Frontal cortex (tissue), 4 donors: ENCODE measurements at places on chromosomes 7 and 10.

GRCh38 chr7:115289971-115290370 lies 368.1 kb downstream of the MDFIC start:
- DNase-seq: no peak

DNA sequence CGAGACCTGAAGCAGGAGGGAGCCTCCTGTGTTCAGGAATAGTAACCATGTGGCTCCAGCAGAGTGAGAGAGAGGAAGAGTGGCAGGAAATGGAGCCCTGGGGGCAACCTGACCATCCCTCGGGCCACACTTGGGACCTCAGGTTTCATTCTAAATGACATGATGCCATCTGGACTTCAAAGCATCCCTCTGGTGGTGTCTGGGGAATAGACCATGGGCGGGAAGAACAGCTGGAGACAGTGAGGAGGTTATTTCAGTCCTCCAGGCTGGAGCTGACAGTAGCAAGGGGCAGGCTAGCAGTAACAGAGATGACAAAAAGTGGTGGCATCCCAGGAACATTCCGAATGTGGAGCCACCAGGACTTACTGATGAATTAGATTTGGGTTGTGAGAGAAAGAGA lies 44.8 kb downstream of the AKR1B1 start:
- no peak for DNase-seq

GRCh38 chr7:129950191-129950932 lies 2.4 kb downstream of the UBE2H start:
- no peak for DNase-seq

GRCh38 chr10:121324678-121325213 lies 273.5 kb downstream of the FGFR2 start:
- DNase-seq: no peak

- DNase-seq: no peak
Observed at GRCh38 chr7:26684447-26684846, 179.9 kb downstream of the SKAP2 start.

- DNase-seq: no peak
Observed at GRCh38 chr10:52674474-52674873, 98.1 kb downstream of the MBL2 start.

DNA sequence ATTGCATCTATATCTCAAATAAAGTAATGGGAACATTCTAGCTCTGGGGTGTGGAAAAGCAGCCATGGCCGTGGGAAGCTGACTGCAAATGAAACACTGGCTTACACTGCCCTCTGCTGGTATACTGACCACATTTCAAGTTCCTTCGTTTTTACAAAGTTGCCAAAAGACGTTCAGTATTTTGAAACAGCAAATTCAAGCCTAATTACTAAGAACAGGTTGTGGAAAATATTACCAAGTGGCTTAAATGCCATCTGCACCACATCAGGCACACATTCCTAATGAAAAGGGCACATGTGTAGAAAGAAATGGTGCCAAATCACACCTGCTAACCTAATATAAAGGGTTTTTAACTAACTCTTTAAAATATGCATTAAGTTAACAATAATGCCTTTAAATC lies 83.9 kb downstream of the JAZF1 start:
- DNase-seq: peak; percentile 67

DNA sequence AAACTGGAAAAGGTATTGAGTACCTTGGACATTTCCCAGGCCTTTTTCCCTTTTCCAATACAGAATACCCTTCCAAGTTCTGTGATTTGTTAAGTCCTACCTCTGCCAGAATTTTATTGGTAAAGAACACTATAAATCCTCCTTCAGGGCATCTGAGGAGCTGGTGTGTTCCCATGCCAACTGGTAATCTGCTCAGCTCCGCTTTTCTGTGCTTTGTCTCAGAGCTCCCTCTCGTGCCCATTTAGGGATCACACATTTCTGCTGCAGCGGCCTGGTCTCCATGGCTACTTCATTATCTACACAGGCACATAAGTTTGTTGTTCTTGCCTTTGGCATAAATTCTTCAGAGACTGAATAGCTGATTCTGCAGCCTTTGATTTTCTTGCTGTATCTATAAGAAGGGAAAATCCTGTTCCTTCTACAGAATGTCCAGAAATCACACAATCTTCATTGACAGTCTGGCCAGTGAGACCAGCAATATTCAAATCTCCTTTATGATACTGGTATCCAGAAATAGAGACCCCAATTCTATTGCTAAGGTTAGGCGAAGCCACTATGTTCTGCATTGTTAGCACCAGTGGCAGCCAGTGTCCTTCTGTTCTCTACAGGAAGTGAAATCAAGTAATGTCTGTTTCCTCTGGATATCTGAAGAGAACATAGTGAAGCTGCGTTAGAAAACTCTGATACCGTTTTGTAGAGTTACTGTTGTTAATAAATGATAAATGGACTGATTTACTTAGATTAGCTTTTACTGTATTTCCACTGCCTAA lies 51.9 kb downstream of the DENND11 start:
- DNase-seq: peak; percentile 63

DNA sequence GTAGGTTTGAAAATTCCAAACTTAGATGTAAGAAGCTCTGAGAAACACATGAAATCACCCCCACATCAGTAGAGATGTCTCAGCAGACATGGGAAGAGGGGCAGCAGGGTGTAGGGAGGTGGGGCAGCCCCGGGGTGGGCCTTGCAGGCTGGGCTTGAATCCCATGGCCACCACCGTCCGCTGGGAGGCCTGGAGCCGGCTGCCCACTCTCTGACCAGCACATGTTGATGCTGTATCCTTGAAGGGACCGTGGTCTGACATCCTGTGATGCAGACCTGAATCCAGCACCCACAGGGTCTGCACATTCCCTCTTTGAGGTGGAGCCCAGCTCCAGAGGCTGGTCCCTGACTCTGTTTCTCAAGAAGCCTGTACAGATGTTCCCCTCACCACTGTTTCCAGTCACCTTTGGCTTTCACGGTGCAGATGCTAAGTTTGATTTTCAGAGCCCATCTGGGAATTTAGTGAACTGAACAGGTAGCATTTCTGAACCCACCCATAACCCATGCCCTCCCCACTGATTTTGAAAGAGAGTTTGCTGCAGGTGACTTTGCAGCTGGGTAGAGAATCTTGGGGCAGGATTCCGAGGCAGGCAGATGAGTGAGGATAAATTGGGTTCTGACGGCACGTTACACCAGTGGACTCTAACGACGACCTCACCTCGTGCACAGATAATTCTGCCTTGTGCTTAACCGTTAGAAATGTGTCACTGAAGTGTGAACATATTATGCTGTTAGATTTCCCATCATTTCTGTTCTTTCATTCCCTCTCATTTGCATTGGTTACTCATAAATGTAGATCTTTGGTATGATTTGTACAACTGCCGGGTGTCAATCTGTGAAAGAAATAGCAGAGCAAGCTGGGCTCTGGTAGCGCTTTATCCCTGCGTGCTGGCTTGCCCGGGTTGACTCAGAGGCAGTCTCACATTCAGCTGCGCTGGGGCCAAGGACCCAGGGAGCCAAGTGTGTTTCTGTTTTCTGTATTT lies 45.7 kb downstream of the IKZF1 start:
- DNase-seq: no peak

DNA sequence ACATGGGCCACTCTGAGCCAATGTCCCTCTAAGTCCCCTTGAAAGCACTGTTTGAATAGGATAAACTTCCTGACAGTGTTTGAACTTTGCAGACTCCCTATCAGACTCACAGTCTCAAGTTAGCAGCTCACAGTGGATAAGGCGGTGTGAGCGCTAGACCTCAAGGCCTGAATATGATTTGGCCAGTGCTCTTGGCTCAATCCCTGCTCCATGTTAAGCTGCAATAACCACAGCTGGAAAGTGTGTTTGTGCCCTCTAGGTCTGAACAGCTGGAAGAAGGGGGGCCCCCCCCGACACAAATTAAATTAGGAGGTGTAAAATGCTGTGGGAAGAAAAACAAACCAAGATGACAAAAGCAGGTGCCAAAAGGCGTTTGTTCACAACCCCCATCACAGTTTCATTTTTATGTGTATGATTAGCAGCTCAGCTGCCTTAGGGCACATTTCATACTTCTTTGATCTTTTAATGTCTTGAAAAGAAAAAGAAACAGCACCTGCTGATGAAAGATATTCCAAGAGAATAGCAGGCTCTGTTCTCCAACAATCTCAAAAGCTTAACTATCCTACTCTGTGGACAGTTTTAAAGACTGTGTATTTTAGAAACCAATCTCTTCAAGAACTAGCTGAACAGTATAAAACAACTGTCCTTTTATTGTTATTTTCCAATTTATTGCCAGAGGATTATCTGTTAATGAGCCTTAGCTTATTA lies 167.6 kb downstream of the SNX13 start:
- no peak for DNase-seq

- no peak for DNase-seq
Observed at GRCh38 chr7:117963264-117964197, 90.3 kb upstream of the CTTNBP2 start.

DNA sequence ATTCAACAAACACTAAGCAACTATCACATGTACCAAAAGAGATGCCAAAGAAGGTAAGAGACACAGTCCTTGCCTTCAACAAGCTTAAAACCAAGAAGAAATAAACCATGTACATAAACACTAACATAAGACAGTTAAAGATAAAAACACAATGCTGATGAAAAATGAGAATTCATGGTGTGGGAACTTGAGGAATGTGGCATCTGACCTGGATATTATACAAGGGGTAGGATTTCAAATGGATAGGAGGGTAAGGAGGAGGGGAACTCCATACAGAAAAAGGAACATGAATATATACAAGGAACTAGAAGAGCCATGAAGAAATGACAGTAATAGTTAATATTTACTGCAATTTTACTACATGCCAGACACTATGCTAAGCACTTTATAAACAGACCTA lies 11.0 kb downstream of the HIBADH start:
- no peak for DNase-seq

DNA sequence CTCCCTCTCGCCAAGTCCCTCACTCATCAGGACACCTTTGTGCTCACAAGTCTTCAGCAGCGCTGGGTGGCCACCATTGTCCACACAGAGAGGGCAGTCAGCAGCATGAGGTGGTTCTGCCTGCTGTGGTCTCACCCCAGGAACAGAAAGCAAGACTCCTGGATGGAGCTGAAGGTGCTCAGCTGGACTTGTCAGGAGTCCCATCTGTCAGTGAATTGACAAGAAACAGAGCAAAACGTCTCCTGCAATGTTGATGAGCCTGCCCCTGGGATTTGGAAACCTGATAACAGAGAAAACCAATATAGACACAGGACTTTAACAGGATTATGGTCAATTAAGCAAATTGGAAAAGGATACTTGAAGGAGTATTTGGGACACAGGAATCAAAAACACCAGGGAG lies 122.2 kb upstream of the PRSS58 start:
- no peak for DNase-seq

DNA sequence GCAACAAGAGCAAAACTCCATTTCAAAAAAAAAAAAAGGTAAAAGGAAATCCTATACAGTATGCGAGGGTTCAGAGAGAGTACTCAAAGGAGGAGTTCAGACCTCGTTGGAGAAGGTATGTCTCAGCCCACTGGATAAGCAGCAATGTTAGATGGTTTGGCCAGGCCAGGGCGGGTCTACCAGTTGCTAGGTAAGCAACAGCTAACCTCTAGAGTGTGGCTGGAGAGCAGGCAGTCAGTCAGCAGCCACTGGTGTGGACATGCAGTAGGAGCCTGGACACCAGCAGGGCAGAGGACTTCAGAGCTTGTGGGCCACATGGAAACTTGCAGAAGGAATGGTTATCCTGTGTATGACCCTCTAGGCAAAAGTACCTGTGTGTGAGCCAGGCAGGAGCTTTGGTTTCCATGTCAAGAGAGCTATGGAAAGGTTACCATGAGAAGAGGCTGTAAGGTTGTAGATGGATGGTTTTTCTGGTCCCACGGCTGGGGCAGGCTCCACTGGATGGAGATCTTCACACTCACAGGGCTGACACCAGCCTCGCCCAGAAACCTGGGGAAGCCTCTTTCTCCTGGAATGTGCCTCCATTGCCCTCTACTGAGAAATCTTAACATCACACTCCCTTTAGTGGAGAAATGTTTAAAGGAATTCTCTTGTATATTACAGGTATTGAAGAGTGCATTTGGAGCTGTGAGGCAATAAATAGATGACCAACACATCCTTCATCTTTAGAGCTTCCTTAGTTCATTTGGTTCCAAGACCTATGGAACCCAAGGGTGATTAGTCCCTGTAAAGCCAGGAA lies 63.6 kb downstream of the CCDC186 start:
- no peak for DNase-seq

DNA sequence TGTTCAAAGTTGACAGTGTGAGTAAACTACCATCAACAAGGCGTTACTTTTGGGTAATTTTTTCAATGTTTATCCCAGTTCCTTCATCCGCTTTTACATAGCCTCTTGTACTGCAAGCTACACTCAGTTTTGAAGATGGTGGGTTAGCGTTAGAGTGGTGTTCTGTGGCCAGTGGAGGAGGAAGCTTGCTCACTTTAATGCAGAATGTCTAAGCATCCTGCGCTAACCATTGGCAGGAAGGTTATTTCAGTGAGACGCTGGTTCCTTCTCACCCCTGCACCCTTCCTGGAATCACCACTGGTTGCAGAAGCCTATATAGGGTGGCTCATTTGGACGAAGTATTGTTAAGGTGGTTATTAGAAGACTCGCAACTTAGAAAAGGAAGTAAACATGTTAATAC lies 159.1 kb downstream of the CELF2 start:
- no peak for DNase-seq

GRCh38 chr7:143426479-143427142 lies 16.6 kb upstream of the TAS2R60 start:
- no peak for DNase-seq

DNA sequence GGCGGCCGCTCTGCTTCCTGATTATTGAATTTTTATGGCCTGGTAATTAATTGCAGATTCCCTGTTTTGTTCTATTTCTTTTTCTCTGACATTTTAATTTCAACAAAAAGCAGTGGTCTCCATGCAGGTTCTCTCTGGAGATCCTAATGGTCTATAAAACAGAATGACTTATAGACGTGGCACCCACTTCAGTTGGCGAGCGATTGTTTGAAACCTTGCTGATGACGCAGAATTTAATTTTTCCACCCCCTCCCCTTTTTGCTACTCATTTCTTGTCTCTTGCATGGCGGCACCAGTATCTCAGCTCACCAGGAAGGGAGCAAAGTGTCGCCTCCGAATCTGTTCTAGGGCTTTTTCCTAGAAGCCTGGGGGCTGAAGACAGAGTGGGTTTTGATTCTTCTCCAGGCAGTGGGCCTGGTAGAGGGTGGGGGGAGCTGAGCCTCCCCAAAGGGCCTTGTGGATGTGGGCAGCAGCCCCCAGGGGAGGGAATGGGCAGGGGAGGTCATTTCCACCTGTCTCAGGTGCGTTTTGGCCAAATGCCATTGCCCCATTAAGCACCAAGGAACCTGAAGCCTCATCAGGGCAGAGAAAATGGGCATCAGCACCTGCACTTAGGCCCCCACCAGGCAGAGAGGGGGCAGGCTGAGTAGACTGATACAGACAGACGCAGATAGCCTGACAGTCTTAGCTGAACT lies 3.5 kb upstream of the COMTD1 start:
- no peak for DNase-seq

GRCh38 chr7:11506417-11506816 lies 325.6 kb downstream of the THSD7A start:
- DNase-seq: no peak

- DNase-seq: no peak
Observed at GRCh38 chr10:19638896-19639233, 177.4 kb upstream of the PLXDC2 start.

DNA sequence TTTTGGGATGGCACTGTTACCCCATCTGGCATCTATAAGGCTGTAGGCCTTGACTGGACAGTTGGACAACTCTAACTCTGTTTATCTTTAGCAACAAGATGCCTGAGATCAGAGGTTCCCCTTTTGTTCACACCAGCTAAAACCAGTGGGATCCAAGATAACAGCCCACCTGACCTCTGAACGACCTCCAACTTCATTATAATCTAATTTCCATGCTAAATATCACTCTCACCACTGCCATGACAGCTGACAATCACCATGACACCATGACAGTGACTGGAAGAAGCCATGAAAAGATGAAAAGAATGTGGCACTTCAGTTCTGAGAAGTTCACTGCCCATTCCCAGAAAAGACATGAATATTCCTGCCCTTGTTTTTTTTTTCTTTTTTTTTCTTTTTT lies 281.4 kb upstream of the TAC1 start:
- no peak for DNase-seq
